LoVo (cell line): ENCODE measurements at places on chromosomes 4 and X.

- no peak for DNase-seq
Measured at GRCh38 chr4:180314972-180315371, 1928.2 kb upstream of the TENM3 start.

GRCh38 chr4:6542951-6543350, 32.0 kb upstream of the MAN2B2 start:
- no peak for DNase-seq

DNA sequence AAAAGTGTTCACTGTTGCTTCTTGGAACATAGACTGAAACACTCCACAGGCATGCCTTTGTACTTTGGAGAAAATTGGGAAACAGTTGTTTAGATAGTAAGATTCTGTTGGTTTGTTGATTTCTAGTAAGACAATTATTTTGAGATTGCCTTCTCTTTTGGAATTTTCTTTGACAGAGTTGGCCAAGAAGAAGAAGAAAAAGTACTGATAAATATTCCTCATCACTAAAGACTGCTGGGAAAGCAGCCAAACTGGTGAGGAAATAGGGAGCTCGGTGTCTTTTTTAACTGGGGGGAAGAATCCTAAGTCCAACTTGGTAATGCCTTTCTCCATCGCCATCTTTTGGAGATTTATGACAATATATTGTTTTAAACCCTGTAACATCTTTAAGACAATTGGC, 370.7 kb downstream of the GPAT3 start:
- no peak for DNase-seq

DNA sequence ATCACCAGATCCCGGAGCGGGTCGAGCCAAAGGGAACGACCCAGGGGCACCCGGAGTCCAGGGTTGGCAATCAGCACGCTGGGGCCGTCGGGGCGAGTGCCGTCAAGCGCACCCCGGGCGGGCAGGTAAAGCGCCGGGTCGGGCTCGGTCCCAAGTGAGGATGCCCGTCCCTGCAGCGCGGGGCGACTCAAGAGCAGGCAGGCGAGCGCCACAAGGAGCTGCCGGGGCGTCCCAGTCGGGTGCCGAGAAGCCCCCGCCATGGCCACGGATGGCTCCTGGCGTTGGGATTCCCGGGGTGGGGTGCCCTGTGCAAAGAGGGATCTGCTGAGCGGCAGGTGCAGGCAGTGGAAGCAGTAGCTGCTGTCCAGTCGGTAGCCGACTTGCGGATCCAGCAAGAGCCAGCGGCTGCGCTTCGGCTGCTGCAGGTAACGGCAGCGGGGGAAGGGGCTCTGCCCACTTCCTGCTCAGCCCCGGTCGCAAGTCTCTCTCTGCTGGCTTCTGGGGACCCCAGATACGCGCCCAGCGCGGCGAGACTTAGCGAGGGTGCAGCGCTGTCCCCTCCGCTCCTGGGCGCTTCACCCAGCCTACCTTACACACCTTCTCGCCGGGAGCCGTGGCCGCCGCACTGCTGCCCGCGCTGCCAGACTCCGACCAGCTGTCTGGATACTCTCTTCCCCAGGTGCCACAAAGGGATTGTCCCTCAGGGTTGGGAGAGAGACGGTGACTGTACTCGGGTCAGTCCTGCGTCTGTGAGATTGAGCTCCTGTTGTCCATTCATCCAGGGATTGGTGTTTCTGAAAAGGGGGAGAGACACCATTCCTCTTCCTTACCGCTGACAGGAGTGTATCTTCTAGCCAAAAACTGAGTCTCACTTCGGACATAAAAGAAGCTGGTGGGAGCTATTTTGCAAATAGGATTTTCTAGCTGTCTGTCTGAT, at the start of gene FREM3:
Gene FREM3, minus strand, starts transcription at position 260 of the 937 bp plus-strand sequence. Its CDS starts 0 bp downstream, at position 260.
- DNase-seq, result no peak

DNA sequence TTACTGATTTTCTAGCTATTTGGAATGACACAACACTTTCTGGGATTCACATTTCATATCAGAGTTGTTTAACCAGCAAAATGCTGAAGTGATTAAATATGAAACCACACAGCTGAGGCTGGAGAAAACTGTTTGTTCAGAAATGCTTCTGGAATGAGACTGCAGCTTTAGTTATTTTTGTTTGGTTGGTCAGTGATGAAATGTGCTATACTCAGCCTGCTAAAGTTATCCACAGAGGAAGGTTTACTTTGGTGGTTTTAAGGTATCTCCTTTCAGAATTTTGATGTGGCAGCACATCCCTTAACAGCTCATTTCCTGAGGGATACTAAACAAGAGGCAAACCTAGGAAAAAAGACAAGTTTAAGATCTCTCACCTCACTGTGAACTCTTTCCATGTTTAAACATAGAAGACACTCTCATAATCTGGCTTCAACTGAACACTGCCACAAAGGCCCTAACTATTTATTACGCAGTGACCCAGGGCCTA, 106.6 kb upstream of the PDE5A start:
- DNase-seq, result no peak

GRCh38 chr4:122764821-122765215, 32.3 kb downstream of the BBS12 start:
- DNase-seq, result peak; percentile 43

DNA sequence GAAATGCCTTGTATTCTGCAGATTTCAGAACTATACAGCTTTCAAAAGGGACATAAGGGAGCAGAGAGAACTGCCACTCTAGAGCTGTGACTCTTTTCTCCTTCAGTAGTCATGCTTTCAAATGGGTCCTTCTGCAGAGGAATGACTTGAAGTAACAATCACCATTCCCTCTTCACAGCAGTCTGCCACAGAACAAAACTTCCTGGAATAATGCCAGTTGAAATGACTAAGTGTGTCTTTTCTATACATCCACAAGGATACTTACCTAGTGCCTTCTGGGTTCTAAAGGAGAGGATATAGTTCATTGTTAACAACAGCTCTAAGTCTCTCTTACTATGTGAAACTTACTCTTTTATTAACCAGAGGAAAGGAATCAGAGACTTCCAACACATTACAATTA, 515.4 kb upstream of the ATOH1 start:
- DNase-seq, result no peak

DNA sequence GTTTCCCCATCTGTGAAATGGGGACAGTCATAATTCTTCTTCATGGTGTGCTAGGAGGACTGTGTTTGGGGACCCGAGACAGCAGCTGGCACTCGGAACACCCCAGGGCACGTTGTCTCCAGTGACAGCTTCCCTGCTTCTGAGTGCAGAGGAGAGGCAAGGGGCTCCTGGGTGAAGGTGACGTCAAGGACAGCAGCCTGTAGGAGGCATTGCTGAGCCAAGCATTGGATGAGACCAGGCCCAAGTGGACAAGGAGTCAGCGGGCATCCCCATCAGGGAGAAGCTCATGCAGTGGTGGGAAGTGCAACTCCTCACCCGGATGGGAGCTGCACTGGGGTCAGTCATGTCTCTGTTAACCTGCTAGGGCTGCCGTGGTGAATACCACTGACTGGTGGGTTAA, 46.1 kb downstream of the EVC start:
- no peak for DNase-seq

DNA sequence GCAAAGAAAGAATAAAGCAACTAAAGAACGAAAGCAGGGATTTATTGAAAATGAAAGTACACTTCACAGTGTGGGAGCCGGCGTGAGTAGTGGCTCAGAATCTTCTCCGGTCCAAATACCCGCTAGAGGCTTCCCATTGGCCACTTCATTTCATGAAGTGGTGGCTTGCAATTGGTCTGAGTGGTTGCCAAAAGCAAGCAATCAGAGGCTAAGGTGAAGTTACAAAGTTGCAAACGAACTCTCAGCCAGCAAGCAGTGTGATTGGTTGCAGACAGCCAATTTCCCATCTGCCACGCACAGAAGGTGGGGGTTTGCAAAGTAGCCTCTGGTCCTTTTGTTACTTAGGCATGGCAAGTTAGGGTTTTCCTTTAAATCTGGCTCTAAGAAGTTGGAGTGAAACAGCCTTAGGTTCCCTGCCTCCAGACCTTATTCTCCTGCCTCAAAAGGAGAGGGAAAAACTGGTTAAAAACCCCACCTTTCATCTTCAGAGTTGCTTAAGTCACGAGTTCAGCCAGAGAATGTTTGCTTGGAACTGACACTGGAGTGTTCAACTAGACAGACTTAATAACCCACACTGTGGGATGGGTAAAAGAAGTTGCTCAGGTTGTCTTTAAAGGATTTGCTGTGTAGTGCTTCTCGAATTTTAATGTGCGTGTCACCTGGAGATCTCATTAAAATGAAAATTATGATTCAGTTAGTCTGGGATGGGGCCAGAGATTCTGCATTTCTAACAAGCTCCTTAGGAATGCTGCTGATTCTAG, 6.9 kb upstream of the CLOCK start:
- DNase-seq, result peak; percentile 64

DNA sequence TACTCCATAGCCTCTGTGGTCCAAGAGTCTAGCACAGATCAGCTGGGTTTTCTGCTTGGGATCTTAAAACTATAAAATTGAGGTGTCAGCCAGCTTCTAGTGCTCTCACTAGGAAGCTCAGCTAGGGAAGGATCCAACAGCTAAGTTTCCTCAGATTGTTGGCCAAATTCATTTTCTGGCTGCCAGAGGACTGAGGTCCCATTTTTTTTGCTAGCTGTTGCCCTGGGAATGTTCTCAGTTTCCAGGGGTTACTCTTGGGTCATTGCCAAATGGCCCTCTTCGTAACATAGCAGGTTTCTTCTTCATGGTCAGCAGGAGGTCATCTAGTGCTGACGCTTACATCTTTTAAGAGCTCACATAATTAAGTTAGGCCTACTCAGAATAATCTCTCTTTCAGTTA, 2178.2 kb downstream of the ARAP2 start:
- DNase-seq, result no peak

DNA sequence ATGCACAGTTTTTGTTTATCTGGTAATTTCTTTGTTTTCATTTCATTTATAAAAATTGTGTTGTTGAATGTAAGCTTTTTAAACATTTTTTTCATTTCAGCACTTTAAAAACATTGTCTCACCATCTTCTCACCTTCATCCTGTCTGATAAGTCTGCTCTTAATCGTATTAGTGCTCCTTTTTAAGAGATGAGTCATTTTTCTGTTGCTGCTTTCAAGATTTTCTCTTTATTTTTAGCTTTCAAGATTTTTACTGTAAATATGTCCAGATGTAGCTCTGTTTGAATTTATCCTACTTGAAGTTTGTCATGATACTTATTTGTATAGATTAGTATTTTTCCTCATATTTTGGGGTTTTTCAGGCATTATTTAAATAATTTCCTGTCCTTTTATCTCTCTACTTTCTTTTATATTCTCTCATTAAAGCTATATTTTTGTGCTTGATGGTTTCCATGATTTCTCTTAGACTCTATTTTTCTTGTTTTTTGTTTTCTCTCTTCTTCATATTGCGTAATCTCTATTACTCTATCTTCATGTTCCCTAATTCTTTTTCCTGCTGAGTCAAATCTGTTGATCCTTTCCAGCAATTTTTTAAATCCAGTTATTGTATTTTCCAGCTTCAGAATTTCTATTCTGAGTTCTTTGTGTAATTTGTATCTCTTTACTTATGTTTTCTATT, 1400.4 kb upstream of the PCDH7 start:
- DNase-seq, result no peak

DNA sequence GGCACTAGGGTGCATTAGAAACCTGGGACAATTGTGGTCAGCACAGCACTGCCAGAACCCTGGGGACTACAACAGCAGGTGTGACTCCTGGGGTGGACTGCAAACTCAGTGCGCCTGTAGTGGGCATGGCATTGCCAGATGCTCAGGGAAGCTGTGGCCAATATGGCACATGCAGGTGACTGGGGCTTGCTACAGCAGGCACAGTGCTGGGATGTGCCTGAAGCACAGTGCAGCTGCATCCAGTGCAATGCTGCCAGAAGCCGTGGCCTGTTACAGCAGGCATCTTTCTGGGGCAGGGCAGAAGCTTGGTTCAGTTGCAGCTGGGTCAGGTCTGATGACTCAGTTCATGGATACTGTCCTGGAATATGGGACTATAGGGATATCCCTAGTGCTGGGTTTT, 445.8 kb downstream of the CCSER1 start:
- DNase-seq, result no peak

- no peak for DNase-seq
Measured at GRCh38 chr4:114866901-114867670, 246.3 kb downstream of the NDST4 start.

- no peak for DNase-seq
Measured at GRCh38 chr4:24169956-24170355, 280.1 kb upstream of the PPARGC1A start.

- DNase-seq, result no peak
Measured at GRCh38 chr4:153027866-153028265, 91.7 kb downstream of the FHDC1 start.

GRCh38 chr4:108590776-108591175, 29.6 kb upstream of the RPL34 start:
- no peak for DNase-seq

DNA sequence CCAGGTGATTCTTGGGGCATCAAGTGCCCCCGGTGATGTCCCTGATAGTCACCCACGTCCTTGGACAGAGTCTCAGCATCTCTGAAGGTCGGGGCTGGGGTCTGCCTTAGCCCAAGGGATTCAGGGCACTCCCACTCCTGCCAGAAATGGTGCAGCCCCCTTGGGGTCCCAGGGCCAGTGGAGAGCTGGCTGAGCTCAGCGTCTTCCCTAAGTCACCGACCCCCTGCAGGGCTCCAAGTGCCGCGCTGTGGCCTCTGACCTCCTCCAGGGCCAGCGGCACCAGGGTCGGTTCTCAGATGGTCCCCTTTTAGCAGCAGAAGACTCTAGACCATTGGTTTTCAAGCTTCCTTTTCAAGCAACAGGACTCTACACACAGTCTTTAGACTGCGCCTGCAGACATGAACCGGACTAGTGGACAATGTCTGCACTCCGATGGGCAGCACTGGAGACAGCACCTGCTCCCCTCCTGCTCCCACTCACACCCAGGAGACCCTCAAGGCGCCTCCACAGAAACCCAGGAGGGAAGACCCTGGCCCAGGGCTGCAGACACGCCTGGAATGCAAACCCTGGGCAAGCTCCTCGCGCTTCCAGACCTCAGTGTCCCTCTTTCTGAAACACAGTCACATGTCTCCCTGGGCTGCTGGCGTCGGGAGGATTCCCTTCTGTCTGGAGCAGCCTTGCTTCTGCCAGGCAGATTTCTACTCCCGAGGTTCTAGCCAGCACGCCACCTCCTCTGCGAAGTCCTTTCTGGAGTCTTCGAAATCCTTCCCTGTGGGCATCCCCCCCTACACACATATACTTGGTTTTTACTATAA, 53.9 kb downstream of the ABLIM2 start:
- no peak for DNase-seq

- no peak for DNase-seq
Measured at GRCh38 chr4:10640561-10641201, 43.9 kb downstream of the CLNK start.

DNA sequence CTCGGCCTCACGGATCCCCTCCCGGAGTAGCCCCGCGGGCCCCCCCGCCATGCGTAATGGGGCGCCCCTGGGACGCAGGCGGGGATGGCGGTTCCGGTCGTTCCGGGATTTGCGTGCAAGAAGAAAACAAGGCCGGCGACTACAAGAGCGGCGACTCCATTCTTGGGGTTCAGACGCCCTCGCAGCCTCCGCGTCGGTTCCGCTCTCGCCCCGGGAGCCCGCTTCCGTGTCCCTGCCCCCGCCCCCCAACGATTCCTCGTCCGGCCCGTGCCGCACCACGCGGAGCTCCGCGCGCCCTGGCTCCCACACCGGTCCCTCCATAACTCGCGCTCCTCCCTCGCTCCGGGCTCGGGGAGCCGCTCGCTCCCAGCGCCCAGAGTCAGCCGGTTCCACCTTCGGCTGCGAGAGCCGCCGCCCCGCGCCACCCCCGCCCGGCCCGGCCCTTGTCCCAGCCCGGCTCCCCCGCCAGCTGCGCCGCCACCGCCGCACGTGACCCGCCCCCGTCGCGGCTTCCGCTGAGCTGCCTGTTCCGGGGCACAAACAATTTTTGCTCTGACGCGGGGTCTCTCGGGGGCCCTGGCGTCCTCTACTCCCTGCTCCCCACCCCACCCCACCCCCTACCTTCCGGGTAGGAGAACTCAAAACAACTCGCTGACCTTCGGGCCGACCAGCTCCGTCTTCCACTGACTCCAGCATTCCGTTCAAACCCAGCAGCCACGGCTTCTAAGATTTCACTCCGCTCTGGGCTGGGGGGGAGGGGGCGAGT, 78.8 kb upstream of the BCOR start:
- peak; percentile 11 for DNase-seq
